Lower leg skin (tissue), 4 donors: ENCODE measurements at places on chromosomes 1 and 21. TPM values are rescaled to one million over a fixed set of nuclear protein-coding genes. Genes with fewer than 3 reads are reported as not detected.

DNA sequence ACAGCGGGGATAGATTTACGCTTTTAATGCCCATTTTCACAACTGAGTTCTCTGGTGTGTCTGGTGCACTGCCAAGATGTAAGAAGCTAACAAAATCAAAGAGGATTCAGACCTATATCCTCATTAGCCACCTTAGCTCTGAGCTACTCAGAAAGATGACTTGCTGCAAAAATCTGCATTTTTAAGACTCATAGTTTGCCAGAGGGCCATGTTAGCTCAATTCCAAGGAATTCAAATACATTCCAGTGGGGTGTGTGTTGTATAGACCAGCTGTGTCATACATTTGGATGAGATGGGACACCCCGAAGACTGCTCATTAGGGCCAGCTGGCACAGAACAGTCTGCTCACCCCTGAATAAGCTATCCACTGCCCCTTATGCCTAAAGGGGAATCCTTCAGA lies 8.9 kb downstream of the DENND2D start:
- DNase-seq: no peak

DNA sequence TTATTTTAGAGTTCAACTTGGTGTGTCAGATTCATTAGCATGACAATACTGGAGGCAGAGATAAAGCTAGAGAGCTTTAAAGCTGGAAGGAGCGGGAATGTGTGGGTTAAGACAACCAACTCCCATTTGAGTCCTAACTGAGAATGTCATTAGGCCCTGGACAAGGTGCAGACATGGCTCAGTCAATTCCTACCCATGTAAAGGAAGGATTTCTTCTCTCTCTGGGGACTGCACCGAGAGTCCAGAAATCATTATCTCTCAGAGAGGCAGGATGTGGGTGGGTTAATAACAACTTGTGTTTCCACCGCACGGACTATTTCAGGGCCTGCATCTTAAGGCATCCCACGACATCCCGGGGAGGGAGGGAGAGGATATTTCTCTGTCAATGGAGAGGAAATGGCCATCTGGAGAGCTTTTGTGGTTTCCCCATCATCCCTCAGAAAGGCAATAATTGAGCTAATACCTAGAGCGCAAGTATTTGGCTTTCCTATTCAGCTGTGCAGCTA lies 46.7 kb upstream of the SARS1 start:
- no peak for DNase-seq

Gene PADI2
- 21.3 TPM for total RNA-seq

Gene KCNT2
- 0.97 TPM for total RNA-seq

Gene SERBP1
- 292 TPM for total RNA-seq

GRCh38 chr1:28147264-28148094 lies 29.0 kb downstream of the PTAFR start:
- no peak for DNase-seq
